Tongue (tissue), 3 donors: ENCODE measurements at places on chromosomes 2 and 18. TPM values are rescaled to one million over a fixed set of nuclear protein-coding genes. Genes with fewer than 3 reads are reported as not detected.
A peak's percentile ranks its signal among the peaks of the same experiment; 100 is the strongest.

The MATN3 gene
- total RNA-seq = 0.41 TPM

GRCh38 chr18:8501044-8501443 is 108.2 kb upstream of the RAB12 start:
- DNase-seq = peak; percentile 79

- DNase-seq = no peak
Observed at GRCh38 chr2:60980071-60980815, 37.3 kb upstream of the PEX13 start.

The SPHKAP gene
- 18.2 TPM for total RNA-seq

DNA sequence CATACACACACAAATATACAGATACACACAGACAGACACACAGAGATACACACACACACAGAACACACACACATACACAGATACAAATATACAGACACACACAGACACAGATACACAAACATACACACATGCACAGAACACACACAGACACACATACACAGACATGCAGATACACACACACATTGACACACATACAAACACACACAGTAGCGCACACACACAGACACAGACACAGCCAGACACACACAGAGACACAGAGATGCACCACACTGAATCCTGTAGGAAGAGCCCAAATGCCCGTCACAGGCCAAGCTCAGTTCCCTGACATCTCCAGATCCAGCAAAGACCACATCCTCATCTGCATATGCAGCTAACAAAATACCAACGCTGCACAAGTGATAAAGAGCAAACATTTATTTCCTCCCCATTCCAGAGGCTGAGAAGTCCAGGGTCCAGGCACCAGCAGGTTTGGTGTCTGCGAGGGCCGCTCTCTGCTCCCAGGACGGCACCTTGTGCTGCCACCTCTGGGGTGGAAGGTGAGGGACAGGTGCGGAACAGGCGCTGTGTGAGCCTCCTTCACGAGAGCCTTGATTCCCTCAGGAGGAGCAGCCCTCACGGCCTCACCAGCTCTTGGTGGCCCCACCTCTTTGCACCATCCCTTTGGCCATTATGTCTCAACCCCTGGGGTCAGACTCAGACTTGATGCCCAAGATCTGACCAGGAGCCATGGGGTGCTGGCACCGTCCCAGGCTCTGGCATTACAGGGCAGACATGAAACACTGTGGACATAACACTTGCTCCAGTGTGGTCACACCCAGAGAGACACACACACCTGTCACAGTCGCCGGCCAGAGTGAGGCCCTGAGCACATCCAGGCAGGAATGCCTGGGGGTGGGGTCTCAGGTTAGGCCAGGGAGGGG is 108.7 kb downstream of the NDUFA10 start:
- DNase-seq = no peak

The PLGLB2 gene
- 2.6 TPM for total RNA-seq

The DYSF gene
- total RNA-seq = 100 TPM

- peak; percentile 83 for DNase-seq
Observed at GRCh38 chr2:17813742-17814473, 2.4 kb upstream of the MSGN1 start.

The RAD51AP2 gene
- total RNA-seq = 0.10 TPM

- DNase-seq = peak; percentile 14
Observed at GRCh38 chr2:160696087-160696452, 202.5 kb upstream of the RBMS1 start.

The SERPINB11 gene
- 1.0 TPM for total RNA-seq

- DNase-seq = no peak
Observed at GRCh38 chr2:119175517-119175916, 17.0 kb upstream of the C1QL2 start.

DNA sequence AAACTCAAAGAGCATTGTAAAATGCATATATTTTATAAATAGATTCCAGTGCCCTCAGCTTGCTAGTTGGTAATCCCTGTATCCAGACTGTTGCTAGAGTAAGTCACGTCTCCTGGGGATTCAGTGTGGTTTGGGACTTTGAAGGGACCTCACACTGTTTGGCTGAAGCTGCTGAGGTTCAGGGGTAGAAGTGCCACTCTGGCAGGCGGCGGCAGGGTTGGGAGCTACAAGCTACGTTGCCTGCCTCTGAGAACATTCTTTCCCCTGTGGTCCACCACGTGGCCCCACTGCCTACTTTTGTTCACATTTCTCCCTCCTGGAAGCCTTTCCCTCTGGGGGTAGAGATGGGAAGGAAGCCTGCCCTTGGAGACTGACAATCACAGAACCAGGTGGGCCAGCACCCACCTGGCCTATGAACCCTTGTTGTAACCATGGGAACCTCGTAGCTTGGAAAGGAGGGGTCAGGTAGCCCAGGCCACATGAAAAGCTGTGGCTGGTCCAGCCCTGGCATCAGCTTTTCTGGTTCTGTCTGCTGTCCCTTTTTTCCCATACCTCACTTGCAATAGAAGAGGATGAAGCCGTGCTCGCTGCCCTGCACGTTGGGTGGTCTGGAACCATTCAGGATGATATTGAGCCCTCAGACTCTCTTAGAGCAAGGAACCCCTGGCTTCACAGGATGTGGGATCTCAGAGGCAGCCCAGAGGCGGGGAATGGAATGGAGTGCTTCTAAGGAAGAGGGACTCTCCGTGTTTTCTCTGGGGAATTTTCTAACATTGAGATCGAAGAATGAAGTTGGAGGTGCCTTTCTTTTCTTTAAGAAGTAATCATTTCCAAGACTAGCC is 2.9 kb downstream of the RNF144A start:
- DNase-seq = no peak

DNA sequence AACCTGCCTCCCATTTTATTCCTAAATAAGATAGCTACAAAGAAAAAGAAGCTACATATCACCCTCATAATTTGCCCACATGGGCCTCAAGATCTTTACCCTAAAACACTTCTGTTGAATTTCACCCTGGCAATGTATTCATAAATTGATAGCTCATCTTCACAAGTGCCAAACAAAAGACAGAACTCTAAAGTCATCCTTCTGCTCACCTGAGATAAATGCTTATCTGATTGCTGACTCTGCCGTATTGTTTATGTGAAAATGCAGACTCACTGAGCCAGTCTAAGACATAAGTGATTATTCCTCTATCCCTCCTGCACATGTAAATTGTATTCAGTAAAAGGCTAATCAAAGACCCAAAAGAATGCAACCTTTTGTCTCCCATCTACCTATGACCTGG is 2.0 kb downstream of the RDH14 start:
- DNase-seq = no peak

GRCh38 chr2:202774104-202774503 is 97.5 kb downstream of the ICA1L start:
- no peak for DNase-seq

GRCh38 chr2:122764014-122764413 is 1008.6 kb downstream of the TSN start:
- no peak for DNase-seq

The CIB4 gene
- total RNA-seq = not detected

DNA sequence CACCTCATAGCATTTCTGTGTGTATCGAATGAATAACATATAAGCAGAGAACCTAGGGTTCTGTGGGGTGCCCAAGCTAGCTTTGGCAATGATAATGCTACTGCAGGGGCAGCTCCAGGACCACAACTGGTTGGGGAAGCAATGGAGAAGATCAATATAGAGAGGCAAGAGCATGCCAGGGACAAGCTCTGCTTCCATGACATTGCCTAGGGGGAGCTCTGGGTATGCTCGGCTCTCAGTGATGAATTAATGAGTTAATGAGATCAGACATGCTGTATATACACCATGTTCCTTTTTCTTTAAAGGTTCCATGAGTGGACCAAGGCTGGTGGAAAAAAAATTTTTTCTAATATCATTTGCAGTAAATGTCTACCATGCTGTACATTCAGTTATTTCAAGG is 618.4 kb downstream of the BCL11A start:
- no peak for DNase-seq

The MARCO gene
- 2.7 TPM for total RNA-seq
